Muscle of leg (tissue), 16 donors: ENCODE measurements at places on chromosomes 5 and 9. TPM values are rescaled to one million over a fixed set of nuclear protein-coding genes. Genes with fewer than 3 reads are reported as not detected.

The FGF1 gene
- 5.5 TPM for total RNA-seq

The PCDHGB4 gene
- 4.2 TPM for total RNA-seq

The C9orf153 gene
- total RNA-seq, result 0.49 TPM

The HACD4 gene
- 1.3 TPM for total RNA-seq

The ADGRD2 gene
- total RNA-seq, result not detected

DNA sequence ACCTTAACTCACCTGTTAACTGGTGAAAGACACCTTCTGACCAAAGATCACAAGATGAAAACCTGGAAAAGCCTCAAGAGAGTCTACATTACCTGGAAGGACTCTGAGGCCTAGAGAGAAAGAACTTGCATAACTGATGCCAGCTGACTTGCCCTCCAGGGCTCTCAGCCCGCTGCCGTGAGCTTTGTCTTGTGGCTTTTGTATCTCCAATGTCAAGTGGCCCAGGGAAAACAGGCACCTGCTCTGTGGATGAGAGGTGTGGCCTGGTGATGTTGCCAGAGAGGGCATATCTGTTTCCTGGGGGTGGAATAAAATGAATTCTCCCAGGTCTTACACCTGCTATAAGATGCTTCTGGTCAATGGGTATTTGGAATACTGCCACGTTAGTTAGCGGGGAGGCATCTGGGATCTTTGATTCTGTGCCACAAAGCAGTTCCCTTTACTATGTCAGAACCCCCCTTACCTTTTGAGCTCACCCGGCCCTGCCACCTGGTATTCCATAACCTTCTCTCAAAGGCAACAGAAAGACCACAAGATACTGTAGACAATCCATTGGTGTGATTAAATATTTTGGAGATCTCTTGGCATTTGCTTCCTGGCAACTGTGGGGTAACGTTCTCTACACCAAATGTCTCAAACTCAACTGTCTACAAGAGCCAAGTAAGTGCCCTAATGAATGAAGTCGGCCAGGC is 54.9 kb upstream of the N4BP3 start:
- no peak overlapping the region for H3K27ac ChIP-seq
- H3K4me1 ChIP-seq, result no peaks in the 10 kb centered on the region
- H3K4me3 ChIP-seq, result no peak overlapping the region

DNA sequence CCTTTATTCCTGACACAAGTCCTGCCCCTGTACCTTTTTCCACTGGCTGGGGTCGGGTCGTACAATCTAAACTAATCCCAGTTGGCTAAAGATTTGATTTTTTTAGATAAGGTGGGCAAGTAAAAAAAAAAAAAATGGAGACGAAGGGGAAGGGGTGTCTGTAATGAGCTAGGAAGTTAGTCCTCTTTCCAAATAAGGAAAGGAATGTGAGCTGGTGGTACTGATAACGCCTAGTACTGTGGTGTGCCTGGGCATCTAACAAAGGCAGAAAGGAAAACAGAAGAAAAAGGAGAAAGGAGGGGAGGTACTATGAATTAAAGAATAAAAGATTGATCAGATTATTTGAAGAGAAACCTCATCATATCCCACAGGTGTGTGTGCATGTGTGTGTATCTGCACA is 21.3 kb downstream of the PRDM9 start:
- no peak overlapping the region for H3K27ac ChIP-seq
- H3K36me3 ChIP-seq, result no peaks in the 10 kb centered on the region
- H3K27me3 ChIP-seq, result no peaks in the 10 kb centered on the region

DNA sequence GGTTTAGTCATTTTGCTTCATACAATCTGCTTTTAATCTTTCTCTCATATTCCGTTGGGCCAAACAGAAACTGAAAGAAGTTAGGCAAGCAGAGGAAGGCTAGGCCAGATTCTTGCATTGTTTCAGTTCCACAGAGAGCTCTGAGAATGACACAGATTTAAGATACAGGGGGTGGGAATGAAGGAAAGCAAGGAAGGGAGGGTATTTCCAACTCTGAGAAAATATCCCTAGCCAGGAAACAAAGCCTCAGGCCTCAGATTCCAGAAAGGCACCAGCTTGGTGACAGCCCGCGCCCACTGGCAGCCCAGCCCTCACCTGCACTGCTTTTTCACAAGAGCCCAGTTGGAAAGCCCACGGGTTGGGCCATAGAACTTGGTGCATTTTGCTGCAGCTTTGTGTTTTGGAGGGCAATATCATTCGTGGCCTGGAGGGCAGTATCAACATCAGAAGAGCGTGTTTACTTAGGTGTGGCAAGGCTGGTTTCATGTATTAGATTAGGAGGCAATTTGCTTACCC is 63.5 kb downstream of the ENC1 start:
- no peaks in the 10 kb centered on the region for H3K36me3 ChIP-seq
- H3K4me1 ChIP-seq, result peaks cover 14% of the 10 kb centered on the region
- DNase-seq, result peak; percentile 92
- H3K27ac ChIP-seq, result peak overlapping the region; percentile 87
- no peak overlapping the region for H3K4me3 ChIP-seq

DNA sequence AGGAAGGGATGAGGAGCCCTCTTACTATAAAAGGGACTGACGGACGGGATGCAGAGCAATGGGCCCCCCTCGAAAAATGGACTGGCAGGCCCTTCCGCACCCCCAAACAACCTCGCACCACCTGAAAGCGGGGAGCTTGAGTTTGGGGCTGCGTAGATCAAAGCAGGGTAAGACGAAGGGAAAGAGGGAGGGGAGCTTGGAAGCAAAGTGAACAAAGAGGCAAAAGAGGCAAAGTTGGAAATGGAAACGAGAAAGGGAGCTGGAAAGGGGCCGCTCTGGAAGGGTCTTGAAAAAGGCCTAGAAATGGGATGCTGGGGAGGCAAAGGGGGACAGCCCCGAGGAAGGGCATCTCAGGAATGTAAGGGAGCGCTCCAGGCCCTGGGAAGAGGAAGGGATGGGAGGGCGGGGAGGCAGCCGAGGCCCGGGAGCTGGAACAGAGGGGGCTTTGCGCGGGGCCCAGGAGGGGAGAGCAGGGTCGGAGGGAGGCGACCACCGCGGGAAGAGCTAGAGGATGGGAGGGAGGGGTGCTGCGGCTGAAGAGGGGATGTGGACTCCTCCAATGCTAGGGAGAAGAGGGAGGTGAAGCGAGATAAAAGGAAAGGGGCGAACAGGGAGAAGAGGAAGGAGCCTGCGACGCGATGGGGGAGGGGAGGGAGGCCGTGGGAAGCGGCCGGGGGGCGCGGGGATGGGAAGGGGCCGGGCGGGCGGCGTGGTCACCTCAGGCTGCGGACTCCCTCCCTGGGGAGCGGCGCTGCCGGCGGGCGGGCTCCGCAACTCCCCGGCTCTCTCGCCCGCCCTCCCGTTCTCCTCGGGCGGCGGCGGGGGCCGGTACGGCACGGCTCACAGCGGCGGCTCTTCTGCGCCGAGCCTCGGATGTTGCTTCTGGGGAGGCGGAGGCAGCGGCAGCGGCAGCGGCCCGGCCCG is 577 bp downstream of the RNF145 start:
- no peaks in the 10 kb centered on the region for H3K27me3 ChIP-seq
- H3K27ac ChIP-seq, result peak overlapping the region; percentile 95
- no peaks in the 10 kb centered on the region for H3K36me3 ChIP-seq
- peak; percentile 63 for DNase-seq
- peaks cover 3% of the 10 kb centered on the region for H3K4me1 ChIP-seq

- no peaks in the 10 kb centered on the region for H3K4me1 ChIP-seq
- H3K36me3 ChIP-seq, result no peaks in the 10 kb centered on the region
- no peak for DNase-seq
- H3K27me3 ChIP-seq, result peaks cover 3% of the 10 kb centered on the region
- H3K4me3 ChIP-seq, result no peak overlapping the region
- H3K27ac ChIP-seq, result no peak overlapping the region
Measured at GRCh38 chr9:97064176-97064575, 25.2 kb upstream of the CTSV start.

DNA sequence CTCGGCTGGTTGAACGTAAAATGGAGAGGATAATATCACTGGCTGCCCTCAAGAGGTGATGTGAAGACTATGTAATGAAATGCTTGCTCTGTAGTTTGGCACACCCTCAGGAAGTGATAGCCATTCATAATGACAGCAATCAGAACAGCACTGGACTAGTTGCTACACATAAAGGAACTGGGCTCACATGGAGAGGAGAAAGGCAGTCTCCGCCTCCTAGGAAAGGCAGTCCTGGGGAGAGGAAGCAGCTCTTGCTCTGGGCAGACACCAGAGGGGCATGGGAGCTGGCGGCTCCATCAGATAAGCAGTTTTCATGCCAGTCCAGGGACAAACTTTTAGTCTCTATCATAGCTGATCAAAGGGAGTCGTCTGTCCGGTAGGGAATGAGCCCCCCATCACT is 46.9 kb downstream of the ARHGEF37 start:
- H3K27ac ChIP-seq, result no peak overlapping the region
- DNase-seq, result peak; percentile 24
- peaks cover 3% of the 10 kb centered on the region for H3K36me3 ChIP-seq
- H3K4me1 ChIP-seq, result no peaks in the 10 kb centered on the region
- H3K27me3 ChIP-seq, result no peaks in the 10 kb centered on the region

GRCh38 chr9:111013250-111013649 is 25.0 kb downstream of the LPAR1 start:
- no peak overlapping the region for H3K4me3 ChIP-seq
- peaks cover 5% of the 10 kb centered on the region for H3K4me1 ChIP-seq
- no peaks in the 10 kb centered on the region for H3K36me3 ChIP-seq
- no peaks in the 10 kb centered on the region for H3K27me3 ChIP-seq
- no peak overlapping the region for H3K27ac ChIP-seq

DNA sequence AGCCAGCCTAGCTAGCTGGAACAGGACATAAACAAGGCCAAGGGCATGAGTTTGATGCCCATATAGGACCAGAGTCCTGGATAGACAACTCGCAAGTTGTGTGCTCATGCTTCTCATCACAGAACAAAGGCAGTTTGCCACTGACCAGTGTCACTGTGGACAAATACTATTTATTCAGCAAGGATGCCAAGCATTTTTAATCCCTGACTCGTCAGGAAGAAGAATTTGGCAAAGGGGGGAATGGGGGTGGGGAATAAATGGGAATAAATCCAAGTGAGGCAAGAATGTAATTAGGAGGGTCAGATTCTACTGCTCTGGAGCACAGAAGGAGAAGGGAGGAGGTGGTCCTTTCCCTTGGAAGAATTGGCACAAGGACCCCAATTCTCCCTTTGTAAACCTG is 46.8 kb upstream of the ANKRD55 start:
- peaks cover 17% of the 10 kb centered on the region for H3K4me1 ChIP-seq
- H3K27me3 ChIP-seq, result no peaks in the 10 kb centered on the region
- peak; percentile 42 for DNase-seq
- no peaks in the 10 kb centered on the region for H3K36me3 ChIP-seq

DNA sequence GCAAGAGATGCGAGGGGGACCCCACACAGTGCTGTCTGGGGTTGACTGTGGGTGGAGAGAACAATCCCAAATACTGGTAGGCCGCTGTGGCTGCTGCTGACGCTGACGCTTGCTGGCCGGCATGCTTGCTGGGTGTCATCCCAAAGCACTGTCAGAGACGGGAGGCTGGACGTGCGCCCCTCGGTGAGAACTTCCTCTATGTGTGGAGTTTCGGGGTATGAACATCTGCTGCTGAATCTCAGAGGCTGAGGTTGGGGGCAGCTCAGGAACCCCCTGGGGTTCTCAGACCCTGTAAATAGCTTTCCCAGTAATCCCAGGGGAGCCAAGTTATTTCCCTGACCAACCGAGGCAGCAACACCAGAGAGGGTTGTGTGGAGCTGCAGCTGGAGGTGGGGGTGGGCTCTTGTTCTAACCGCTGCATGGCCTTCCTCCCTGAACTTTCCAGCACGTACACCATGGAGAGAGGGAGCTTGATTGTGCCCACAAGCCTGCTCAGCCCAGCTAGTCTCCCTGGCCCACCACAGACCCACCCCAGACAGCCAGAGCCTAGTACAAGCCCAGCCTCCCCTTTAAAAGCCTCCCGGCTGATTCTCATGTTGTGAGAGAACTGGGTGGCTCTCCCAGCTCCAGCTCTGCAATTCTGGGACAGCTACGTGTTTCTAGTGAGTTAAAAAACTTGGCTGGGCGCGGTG is 21.8 kb upstream of the SLC12A7 start:
- H3K4me1 ChIP-seq, result peaks cover 67% of the 10 kb centered on the region
- peak; percentile 79 for DNase-seq
- no peaks in the 10 kb centered on the region for H3K36me3 ChIP-seq
- H3K4me3 ChIP-seq, result no peak overlapping the region
- peak overlapping the region; percentile 71 for H3K27ac ChIP-seq
- H3K27me3 ChIP-seq, result peaks cover 16% of the 10 kb centered on the region

DNA sequence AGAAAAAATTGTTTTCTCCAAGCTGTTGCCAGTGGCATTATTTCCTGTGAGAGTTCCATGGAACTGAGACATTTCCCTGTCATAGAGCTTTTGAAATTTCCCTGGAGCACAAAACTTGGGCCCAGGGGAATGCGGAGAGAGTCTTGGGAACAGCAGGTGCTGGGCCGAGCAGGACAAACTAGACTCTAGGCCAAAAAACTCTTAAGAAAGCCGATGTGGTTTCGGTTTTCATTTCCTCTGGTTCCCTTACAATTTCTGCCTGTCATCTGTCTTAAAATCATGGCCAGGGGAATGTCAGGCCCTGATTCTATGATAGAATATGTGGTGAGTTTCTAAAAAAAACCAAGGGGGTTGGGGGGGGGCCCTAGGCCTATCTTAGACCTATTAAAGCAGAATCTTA is 4.6 kb downstream of the SLC35A4 start:
- peak overlapping the region; percentile 2 for H3K27ac ChIP-seq
- no peak overlapping the region for H3K4me3 ChIP-seq
- H3K27me3 ChIP-seq, result no peaks in the 10 kb centered on the region
- H3K4me1 ChIP-seq, result peaks cover 12% of the 10 kb centered on the region
- no peak for DNase-seq

GRCh38 chr5:150503977-150504620 is 3.8 kb upstream of the NDST1 start:
- H3K27me3 ChIP-seq, result no peaks in the 10 kb centered on the region
- peaks cover 86% of the 10 kb centered on the region for H3K4me1 ChIP-seq
- no peak overlapping the region for H3K4me3 ChIP-seq

GRCh38 chr5:146902471-146902870 is 23.9 kb upstream of the PPP2R2B start:
- H3K27ac ChIP-seq, result no peak overlapping the region
- no peaks in the 10 kb centered on the region for H3K36me3 ChIP-seq

GRCh38 chr9:123637606-123637944 is 281.6 kb downstream of the CRB2 start:
- H3K36me3 ChIP-seq, result no peaks in the 10 kb centered on the region
- H3K4me1 ChIP-seq, result peaks cover 4% of the 10 kb centered on the region
- DNase-seq, result peak; percentile 25

DNA sequence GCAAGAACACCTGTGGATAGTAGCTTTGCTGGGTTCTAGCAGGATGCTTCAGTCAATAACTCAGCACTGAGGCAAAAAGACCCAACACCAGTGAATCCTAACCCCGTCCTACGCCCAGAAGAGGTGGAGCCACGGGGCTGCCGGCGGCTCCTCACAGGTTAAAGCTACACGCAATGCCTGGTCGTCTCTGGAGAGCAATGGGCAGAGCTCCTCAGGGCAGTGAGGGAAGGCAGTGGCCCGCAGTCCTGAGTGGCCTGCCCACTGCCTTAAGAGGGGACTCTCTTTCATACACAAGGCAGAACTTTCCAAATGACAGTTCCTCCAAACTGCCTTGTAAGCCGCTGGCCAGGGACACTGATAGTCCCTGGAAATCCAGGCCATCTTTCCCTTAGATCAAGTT is 244.2 kb upstream of the IRX2 start:
- no peaks in the 10 kb centered on the region for H3K36me3 ChIP-seq
- DNase-seq, result no peak
- no peak overlapping the region for H3K4me3 ChIP-seq
- no peak overlapping the region for H3K27ac ChIP-seq
- H3K4me1 ChIP-seq, result no peaks in the 10 kb centered on the region
